ENCODE measurements at places on chromosomes 2 and 18.

DNA sequence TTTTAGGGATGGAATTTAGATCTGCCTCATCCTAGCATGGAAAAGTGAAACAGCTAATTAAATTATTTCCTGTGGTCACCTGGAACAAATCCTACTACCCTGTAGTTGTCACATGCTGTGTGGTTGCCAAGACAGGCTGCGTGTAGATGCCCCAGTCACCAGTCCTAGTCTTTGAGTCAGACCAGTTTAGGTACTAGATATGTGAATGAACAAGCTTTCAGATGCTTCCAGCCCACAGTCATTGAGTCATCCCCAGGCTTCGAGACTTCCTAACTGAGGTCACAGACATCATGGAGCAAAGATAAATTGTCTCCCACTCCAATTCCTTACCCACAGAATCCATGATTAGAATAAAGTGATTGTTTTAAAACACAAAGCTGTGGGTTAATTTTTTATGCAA is 35.8 kb upstream of the GRB14 start:
- no peak for DNase-seq

DNA sequence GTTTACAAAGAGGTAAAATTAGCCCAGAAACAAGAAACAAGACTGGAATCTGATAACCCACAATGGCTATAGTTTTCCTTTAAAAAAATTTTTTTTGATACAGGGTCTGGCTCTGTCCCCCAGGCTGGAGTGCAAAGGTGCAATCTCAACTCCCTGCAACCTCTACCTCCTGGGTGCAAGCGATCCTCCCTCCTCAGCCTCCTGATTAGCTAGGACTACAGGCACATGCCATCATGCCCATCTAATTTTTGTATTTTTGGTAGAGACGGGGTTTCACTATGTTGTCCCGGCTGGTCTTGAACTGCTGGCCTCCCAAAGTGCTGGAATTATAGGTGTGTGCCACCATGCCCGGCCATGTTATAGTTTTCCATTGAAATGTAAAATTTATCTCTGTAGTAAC is 12.3 kb upstream of the PARD6G start:
- no peak for DNase-seq

DNA sequence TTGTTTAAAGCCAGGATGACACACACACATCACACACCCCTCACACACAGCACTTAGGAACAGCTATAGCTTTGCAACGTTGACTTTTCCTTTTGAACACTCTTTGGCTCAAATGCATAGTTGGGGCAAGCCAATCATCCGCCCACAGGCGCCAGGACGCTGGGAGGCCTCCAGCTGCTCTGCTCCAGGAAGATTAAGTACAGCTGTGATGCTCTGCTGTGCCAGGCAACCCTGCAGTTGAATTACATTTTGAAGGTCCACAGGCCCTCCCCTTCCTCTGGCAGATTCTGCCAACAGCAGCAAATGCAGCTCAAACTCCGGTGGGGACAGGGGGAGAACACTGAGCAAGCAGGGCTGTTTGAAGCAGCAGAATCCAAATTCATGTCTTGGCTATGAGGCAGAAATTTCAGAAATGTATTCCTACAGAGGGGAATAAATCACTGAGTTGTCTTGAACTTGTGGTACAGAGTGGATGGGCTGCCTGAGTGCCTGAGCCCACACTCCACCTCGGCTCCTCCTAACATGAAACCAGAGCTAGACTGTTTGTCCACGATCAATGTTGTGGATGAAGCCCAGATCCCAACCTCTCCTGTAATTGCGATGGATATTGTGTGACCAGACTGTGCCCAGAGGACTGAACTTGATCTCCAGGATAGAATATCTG is 86.5 kb upstream of the PPP1CB start:
- peak; percentile 86 for DNase-seq

DNA sequence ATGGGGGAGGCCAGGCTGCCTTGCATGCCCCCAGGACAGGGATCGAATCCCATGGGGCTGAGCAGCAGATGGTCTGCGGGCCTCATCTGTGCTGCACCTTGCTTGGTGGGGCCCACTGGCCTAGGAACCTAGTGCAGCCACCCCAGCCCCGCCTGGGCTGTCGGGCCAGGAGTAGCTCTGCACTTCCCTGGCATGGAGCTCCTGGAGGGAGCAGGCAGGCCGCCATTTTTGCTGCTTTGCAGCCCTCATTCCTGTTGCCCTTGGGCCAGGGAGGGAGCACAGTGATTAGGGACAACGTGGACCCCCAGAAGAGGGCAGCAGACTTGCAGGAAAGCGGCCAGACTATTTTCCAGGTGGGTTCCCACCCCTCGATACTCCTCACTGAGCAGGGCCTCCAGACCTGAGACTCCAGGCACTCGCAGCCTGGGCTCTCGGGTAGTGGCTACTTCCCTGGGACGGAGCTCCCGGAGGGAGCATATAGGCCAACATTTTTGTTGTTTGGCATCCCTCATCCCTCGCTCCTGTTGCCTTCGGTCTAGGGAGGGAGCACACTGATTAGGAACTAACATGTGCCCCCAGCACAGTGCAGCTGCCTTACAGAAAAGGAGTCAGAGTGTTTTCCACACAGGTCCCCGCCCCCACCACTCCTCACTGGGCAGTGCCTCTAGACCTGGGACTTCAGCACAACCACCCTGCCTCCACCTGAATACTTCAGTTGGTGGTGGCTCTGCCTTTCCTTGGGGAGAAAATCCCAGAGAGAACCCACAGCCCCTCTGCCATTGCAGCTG is 99.5 kb downstream of the MAIP1 start:
- DNase-seq: no peak

DNA sequence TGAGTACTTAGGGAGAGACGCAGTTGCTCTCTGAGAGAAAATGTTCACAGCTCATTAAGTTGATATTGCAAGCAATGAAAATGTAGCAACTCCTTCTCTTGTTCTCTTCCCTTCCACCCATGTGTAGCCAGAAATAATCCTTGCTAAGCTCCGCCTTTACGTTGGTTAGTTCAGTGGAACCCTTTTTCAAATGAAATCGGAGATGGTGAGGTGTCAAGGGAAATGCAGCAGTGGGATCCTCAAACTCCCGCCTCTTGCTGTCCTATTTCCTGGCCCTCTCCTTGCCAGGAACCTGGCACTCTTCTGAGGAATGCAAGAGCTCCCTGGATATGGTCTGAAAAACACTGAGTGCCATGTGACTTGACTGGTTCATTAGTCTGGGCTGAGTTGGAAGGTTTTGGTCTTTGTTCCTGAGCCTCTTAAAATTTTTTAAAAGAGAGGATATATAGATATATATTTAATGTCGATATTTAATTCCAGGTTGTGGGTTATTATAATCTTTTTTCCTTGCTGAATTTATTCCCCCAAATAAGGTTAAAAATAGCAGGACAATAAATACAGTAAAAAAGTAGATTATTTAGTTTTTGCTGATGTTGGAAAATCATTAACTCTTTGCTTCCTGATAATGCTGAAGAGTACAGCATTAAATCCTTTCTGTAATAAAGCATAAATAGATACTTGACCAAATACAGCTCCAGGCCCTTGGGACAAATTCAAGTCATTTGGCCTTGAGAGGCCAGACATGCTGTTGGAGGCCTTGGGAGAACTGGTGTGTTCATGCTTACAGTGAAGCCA is 116.2 kb downstream of the EML6 start:
- DNase-seq: no peak

DNA sequence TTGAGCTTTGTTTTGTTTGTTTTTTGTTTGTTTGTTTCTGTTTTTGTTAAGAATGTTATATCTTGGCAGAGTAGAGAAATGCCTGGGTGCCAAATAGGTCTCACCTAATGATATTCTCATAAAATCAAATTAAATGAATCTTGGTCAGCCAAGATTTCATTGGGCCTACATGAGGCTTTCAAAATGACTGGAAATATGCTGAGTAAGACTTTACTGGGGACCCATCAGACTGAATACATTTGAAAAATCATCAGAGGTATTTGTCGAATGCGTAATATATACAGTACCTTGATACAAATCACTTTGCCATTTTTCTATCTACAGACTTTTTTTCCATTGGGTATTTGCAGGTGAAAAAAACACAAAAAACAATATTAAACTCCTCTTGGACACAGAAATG is 480.8 kb downstream of the CDH2 start:
- DNase-seq: no peak

DNA sequence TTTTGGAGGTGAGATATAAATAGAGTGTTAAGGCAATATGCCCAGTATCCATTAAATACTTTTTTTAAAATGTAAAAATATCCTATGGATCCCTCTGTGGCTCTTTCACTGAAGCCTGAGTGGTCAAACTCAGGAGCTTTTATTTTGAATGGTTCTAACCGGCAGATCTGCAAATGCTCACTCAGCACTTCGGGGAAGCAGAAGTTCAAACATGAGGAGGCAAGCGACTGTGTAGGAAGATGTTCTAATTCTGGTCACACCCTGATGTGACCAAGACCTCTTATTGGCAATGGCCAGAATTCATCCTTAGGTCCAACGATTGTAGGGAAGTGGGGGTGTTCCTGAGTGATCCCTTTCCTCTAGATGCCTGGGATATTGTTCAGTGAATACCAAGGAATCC is 168.8 kb downstream of the CDCA7 start:
- DNase-seq: peak; percentile 38

- no peak for DNase-seq
Observed at GRCh38 chr2:229173825-229174359, 97.2 kb downstream of the PID1 start.

DNA sequence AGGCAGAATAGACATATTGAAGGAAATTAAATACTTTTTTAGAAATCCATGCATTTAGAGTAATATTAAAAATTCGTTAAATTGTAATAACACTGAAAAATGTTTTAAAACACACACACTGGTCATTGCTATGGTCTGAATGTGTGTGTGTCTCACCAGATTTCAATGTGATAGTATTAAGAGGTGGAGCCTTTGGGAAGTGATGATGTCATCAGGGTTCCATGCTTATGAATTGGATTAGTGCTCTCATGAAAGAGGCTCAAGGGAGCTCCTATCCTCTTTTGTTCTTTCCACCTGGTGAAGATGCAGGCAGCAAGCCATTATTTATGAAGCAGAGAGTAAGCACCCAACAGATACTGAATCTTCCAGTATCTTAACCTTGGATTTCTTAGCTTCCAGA is 441.8 kb downstream of the CDH2 start:
- DNase-seq: no peak

DNA sequence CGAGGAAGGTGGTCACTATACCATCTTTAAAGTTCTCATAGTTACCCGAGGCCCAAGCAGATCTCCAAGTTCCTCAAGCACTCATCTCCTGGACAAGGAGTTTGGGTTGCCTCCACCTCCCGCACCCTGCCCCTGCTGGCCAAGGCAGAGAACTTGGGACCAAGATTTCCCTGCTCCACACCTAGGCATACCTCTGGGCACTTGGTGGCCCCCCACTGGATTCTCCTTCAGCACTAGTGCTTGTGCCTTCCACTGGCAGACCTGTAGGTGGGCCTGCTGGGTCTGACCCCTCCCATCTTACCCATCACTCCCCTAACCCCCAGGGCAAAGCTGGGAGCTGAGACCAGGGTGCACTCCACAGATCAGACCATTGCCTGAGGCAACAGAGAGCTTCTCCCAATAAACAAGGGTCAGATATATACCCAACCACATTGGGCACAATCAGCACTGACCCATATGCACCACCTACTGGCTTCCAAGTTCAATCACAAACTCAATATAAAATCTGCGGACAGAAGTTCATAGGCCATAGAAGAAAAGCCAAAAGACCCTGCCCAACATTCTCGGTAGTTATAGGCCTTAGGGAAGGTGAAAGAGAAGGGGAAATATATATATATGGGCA is 244.2 kb downstream of the EXOC6B start:
- DNase-seq: no peak

DNA sequence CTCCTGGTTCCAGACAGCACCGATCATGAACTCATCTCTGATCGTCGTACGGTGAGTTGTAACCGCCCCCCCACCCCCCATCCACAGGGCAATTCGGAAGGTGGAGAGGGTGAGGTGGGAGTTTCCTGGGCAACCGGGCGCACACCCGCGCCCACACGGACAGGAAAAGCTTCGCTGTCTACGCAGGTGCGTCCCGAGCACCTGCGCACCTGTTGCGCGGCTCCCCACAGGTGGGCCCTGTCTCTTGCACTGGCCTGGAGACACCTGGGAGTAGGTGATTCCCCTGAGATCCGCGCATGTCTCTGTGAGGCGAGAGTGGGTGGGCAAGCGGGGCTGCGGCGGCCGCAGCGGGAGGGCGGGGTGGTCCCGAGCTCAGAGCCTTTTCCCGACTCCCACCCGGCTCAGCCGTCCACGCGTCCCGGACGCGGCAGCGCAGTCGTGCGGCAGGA is 459 bp upstream of the ATP6V1C2 start:
- no peak for DNase-seq

DNA sequence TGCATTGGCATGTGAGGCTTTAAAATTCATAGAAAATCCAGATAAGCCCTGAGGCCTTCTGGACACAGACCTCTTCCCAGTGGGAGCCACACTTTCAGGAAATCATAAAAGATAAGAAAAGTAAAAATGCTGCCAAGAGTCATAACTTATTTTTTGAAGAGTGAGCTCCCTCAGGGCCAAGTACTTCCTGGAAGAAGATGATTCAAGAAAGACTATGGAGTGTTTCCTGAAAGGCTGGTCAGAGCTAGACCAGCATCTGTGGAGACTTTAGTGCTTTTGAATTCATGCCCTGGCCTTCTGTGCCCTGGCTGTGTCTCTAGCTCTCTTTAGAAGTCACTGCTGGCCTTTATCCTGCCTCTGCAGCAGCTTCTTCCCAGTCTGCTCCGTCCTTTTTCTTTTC is 6.4 kb upstream of the XDH start:
- no peak for DNase-seq

DNA sequence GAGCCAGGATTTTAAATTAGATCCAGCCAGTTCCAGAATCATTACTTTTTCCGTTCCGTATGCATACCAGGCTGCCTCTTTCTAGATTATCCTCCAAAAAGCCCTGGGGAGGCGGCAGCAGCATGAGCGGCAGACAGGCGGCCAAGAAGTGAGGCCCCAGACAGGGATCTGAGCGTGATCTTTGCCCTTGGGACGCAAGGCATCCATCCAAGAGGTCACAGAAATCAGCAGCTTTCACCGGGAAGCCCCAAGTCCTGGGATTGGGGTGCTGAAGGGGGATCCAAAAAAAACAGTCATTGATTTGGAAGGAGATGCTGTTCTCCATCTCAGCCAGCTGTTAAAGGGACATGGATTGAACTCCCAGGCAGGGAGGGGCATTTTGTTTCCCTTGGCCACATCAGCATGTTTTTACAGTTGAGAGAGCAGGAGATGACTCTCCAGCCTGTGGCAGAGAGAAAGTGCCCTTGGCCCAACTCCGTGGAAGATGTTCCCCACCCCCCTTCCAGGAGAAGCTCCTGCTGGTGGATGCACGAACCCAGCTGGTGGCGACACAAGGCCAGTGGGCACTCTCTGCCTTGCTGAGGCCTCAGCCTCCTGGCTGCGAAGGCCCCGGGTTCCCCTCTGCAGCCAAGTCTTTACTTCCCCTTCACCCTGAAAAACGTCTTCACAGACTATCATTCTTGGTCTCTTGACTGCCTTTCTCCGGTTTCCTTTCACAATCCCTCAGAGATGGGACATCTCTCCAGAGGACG is 265.6 kb downstream of the ANAPC1 start:
- peak; percentile 46 for DNase-seq

- DNase-seq: no peak
Observed at GRCh38 chr2:231146665-231147064, 21.8 kb upstream of the HTR2B start.

- DNase-seq: no peak
Observed at GRCh38 chr2:11945139-11946126, 199.0 kb downstream of the LPIN1 start.

Measured in hindlimb muscle (tissue), 1 donor.